LoVo (cell line): ENCODE measurements at places on chromosomes 7 and 10.

DNA sequence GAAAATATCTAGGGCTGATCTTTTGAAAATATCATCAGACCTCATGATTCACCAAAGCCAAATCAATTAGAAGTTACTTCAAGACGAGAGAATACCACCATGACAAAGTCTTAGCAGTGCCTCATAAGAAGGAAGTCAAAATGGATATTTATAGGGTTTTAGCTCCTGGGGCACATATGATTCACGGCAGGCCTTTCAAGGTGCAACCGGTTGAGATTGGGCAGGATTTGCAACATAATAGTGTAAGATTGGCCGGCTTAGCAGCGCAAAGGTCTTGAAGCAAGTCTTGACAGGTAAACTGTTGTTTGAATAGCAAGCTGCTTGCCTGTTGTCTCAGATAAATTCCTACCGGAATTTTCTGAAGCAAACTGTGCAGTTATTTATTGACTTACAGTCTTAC is 17.5 kb downstream of the ADRB1 start:
- no peak for DNase-seq

GRCh38 chr7:140176811-140177702 is at the start of gene KDM7A:
KDM7A (minus strand) TSS chr7:140176983; CDS start chr7:140176937, 46 bp downstream.
- peak; percentile 98 for DNase-seq

DNA sequence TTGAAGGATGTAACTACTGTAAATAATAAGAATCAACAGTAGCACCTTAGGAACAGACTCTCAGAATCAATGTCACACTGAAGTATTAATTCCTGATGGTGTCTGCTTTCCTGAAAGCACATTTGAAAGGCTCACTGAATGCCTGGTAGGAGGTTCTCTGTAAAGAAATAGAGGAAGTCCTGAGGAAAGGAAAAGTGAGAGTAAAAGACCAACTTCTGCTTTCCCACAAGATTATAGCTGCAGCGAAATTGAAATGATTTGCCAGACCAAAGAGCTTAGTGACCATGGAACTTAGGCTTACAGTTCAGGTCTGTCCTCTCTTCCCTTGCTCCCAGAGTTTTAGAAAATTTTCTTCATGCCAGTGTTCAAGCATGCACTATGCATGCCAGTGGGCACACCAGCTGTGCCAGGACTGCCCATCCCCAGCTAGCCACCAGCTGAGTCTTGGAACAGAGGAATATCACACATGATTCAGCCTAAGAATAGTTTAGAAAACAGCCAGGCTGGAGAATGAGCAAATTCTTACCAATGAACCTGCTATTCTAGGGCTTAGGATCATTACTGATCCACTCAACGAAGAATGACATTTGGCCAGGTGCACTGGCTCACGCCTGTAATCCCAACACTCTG is 123.2 kb downstream of the HERPUD2 start:
- DNase-seq = no peak

GRCh38 chr7:111092406-111093236 is 1.7 kb downstream of the LRRN3 start:
- peak; percentile 36 for DNase-seq

DNA sequence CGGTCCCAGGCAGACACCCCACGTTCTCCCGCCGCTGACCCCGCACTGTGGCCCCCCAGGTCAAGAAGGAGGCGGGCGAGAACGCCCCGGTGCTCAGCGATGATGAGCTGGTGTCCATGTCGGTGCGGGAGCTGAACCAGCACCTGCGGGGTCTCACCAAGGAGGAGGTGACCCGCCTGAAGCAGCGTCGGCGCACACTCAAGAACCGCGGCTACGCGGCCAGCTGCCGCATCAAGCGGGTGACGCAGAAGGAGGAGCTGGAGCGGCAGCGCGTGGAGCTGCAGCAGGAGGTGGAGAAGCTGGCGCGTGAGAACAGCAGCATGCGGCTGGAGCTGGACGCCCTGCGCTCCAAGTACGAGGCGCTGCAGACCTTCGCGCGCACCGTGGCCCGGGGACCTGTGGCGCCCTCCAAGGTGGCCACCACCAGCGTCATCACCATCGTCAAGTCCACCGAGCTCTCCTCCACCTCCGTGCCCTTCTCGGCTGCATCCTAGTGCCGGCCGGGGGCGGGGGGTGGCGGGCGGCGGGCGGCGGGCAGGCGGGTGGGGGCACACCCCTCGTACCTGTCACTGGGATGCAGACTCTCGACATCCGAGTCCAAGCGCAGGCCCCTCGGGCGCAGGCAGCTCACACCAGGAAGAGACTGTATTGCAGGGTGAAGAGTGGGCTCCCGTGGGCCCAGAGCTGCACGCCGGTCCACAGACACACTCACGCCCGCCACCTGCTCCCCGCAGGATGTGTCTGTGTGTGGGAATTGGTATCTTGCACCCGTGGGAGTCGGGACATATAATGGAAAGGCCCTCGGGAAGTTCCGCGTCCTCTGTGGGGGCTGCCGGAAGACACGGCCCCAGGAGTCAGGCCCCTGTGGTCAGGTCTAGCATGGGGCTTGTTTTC is 9.6 kb downstream of the MAFK start:
- no peak for DNase-seq

GRCh38 chr10:102511583-102512274 is 8.0 kb downstream of the SUFU start:
- DNase-seq = no peak

GRCh38 chr7:66894463-66895080 is 26.5 kb upstream of the TMEM248 start:
- DNase-seq = no peak

DNA sequence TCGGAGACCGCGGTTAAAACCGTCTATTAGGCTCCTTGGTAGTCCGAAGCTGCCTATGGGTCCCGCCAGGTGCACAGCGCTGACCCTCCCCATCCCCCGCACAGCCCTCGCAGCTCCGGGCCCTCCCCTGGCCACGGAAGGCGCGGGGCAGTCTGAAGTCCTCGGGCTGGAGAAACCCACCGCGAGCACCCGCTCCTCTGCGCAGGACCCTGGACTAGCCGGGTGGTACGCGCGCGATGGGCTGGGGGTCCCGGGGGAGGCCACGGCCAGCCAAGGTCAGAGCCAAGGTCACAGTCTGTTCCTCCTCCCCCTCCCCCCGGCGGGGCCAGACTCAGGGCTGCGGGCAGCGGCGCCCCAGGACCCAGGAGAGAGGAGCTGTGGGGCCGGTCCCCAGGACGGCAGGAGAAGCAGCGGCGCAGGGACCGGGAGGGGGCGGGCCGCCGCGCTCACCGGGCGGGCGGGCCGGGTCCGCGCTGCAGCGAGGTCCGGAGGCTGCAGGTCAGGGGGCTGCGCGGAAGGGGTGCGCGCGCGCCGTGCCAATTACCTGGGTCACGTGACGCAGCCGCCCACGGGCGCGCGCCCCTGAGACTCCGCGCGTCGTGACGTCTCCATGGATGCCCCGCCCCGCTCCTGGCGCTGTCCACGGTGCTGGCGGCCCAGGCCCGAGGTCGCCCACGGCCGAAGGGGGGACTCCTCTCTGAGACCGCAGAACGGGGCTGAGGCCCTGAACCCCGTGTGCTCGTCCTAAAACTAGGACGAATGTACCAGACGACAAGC is at the start of gene OGDHL:
TSS of gene OGDHL (minus strand) at position 535 of the 777 bp plus-strand sequence. CDS start 3,731 bp downstream, outside the sequence.
- DNase-seq = peak; percentile 73

DNA sequence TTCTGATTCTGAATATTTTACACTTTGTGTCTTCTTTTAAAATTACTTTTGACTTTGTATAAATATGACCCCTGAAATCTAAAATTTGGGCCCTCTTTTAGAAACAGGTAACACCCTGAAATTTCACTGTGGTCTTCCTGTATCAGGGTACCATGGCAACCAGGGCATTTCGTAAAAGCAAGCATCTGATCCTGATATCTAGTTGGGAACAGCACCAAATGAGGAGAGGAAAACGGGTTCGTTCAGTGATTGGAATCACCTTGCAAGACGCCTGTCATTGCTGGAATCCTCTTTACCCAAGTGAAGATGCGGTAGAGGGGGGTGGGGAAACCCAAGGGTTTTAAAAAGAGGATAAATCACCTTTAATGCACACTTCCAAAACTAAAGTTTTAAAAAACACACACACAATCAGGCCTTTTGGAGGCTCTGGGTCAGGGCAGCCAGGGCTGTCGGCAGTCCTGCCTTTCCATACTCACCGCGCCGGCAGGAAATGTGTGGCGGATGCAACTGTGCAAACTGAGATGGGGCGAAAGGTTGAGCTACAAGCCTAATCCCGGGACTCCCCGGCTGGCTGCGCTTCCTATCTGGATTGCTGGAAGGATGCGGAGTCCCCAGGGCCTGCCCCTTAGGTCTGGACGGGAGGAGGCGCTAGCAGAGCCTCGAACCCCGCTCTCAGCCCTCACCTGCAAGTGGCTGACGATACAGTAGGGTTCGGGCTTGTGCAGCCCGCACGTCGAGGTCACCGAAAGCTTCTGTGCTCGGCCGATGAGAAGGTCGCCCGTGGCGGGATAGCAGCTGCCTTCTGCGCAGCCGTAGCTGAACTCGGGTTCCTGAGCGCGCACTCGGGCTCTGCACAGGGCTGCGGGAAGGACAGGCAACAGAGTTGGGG is 1.8 kb downstream of the LAMB1 start:
- no peak for DNase-seq

DNA sequence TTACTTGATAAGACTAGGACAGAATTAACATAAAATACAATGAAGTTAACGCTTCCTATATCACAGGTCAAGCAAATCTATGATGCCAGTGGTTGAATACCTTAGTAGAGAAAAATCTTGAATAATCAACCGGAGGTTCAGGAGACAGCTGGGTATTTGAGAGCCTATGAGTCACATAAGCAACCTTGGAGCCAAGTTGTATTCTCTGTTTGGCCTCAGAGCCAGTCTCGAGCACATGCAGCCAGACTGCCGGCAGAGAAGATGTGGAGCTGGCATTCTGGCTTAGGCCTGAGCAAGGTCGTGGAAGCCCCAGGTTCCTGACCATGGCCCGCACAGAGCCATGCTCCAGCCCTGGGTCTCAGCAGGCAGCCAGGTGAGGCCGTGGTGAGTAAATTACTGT is 90.3 kb downstream of the FAM204A start:
- no peak for DNase-seq

DNA sequence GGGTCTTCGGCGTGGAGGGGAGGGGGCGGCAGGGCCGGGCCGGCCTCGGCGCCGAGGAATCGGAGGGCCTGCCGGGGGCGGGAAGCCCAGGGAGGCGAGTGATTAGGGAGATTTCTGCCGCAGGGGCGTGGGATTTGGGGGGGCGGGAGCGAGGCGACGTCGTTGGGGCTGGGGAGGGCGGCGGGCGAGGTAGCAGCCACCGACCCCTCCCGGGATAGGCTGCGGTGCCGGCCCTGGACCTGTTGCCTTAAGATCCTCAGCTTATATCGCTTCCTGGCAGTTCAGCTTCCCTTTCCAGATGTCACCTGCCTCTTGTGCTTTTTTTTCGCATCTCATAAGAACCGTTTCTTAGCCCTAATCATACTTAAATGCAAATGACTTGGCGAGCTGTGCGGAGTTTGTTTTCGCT is 655 bp downstream of the LMTK2 start:
- DNase-seq = no peak

DNA sequence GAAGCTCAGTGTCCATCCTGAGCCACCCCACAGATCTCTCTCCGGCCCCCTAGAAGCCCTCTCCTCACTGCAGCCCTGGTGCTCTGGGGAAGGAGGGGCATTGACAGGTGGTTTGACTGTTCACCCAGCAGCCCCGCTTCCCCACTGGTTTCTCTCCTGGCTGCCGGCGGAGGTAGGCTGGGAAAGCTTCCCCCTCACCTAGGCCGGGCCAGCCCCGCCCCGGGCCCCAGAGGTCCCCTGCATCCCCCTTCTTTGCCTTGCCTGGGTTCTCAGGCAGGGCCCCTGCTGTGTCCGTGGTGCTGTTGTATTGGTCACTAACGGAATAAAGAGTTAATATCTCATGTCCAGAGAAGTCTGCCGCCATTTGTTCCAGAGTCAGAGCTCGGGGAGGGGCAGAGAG is 21.2 kb downstream of the CLEC2L start:
- DNase-seq = no peak
